T-cell (primary cell): ENCODE measurements at places on chromosomes 12 and 14.

DNA sequence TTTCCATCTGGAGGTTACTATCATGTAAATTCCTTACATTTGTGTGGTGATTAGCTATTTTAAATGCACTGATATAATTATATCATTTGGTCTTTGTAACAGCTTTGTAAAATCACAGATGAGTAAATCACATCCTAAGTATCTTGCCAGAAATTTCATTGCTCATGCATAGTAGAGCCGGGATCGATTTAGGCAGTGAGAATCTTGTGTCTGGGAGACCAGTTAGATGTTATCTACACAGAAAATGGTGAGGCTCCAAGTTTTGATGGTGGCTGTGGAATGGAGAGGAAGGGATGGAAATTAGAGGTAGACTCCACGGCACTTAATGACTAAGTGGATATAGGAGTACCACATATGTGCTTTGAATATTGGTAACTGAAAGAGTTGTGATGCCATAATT, 156.3 kb downstream of the MSRB3 start:
- no peak for DNase-seq

DNA sequence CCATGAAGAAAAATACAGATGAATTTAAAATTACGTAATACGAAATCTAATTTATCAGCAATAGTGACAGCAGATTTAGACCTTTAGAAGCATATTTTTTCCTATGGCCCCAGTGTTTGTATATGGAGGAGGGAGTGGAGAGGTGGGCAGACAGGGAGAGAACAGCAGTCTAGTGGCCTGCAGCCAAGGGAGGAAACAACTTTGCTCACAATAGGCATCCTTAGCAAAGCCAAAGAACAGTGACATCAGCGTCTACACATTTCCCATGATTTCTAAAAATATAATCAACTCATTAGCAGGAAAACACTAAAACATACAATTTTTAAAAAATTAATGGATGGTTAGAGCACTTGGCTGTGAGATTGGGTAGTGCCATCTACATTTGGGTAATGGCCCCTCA, 622.6 kb upstream of the ATP2B1 start:
- DNase-seq = no peak

GRCh38 chr14:20343092-20343861, at the start of gene PARP2:
Gene PARP2, plus strand, starts transcription at chr14:20343635. Its CDS starts 7 bp downstream, at chr14:20343642.
- DNase-seq = peak; percentile 82

DNA sequence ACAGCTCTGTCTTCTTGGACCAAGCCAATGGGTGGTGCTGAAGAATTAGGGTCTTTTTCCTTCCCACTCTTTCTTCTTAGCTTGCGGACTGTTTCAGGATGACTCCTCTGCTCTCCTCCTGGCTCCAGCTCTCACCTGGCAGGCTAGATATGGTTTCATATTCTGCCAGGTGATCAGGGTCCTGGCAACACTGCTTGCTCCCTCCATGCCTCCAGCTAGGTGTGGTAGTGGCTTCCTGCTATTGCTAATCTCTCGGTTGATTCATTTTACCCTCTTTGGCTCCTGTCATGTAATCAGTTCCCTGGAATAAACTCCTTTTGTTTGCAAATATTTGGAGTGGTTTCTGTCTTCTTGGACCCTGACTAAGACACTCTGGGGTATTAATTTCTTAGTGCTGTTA, 4.3 kb upstream of the GZMH start:
- DNase-seq = no peak

- no peak for DNase-seq
Measured at GRCh38 chr14:64563696-64564095, 13.9 kb downstream of the PPP1R36 start.

DNA sequence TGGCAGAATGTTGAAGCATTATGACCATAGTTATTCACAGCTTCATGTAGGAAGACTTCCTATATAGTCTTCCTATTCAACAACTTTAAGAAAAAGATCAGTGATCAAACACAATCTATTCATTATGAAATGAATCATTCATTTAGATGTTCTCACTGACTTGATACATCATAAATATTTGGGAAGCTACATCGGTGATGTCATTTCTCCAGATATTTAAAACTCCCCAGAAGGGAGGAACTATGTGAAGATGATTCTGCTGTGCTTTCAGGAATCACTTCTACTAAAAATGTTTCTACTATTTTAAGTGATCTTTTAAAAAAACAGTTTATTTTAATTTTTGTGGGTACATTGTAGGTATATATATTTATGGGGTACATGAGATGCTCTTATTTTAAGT, 316.4 kb downstream of the BCAT1 start:
- no peak for DNase-seq

DNA sequence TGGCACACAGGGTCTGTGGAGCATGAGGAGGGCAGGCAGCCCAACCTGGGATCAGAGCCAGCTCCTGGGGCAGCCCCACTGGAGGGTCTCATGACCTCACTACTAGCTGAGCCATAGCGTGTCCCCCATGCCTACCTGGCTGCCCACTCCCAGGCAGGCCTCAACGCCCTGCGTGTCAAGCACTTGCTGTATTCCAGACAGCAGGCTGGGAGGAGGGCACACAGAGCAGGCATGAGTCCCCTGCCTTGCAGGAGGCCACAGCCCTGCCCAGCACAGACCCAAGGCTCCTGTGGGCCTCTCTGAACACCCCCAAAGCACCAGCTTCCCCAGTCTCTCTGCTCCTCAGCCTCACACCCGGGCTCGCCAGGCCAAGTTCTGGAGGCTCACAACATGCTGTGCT, 64.0 kb downstream of the IQSEC3 start:
- no peak for DNase-seq

- DNase-seq = no peak
Measured at GRCh38 chr12:51244269-51244668, 5.6 kb downstream of the DAZAP2 start.

GRCh38 chr12:1481906-1482305, 112.5 kb downstream of the FBXL14 start:
- DNase-seq = no peak

- no peak for DNase-seq
Measured at GRCh38 chr12:94103986-94104385, 44.4 kb upstream of the PLXNC1 start.

GRCh38 chr14:58805605-58806409, 168.0 kb downstream of the DACT1 start:
- DNase-seq = no peak

DNA sequence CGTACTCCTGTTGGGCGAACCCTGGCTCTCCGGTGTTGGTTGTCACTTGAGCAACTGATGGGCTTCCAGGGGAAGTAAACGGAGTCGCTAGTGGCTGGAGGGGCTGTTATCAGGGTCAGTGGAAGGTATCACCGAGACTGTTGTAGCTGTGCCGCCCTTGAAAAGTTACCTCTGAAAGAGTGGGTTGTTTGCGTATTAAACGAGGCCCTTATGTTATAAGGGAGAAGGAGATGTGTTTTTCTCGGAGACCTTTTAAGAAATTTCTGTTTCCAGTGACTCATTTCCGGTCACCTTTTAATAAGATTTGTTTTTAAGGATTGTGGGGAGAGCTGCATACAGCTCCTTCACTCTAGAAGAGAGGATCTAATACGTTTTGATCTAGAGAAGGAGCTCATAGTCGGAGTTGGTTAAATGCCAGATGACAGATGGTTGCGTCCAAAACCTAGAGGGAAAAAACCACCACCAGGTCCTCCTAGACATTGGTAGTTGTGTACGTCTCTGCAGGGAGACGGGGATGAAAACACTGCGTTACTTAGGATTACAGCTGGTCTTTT, 750 bp upstream of the DBX2 start:
- no peak for DNase-seq

DNA sequence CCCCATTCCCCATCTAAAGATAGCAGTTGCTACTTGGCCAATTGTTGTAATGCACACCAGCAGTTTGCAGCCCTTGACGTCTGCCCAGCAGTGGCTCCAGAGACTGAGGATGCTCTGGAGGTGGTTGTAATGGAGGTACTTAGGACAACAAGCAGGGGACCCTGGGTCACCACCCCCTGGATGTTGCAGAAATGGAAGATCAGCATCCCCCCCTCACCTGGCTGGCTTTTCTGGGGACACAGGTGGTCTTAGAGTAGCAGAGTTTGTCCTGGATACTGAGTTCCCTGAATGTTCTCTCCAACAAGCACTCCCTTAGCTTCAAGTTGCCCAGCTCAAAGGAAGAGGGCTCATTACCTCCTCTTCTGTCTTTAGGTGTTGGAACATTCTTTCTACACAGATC, 250.5 kb downstream of the AACS start:
- no peak for DNase-seq

- no peak for DNase-seq
Measured at GRCh38 chr12:60398547-60398946, 802.7 kb downstream of the SLC16A7 start.

- no peak for DNase-seq
Measured at GRCh38 chr12:88625356-88625755, 45.1 kb upstream of the KITLG start.

DNA sequence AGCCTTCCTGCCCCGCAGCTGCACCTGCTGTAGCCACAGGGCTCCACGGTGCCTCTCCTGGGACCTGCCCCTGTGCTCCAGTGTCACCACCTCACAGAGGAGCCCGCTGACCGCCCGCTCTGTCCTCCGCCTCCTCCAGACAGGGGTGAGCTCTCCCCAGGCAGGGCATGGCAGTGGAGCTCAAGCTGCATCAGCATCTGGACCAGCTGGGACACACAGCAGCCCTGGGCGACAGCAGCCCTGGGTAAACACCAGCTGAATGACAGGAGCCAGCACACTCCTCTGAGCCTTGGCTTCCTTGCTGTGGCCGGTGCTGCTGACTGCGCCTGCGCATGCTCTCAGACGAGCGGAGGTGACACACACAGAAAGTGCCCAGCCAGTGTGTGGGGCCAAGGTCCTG, 22.0 kb downstream of the CHGA start:
- no peak for DNase-seq

DNA sequence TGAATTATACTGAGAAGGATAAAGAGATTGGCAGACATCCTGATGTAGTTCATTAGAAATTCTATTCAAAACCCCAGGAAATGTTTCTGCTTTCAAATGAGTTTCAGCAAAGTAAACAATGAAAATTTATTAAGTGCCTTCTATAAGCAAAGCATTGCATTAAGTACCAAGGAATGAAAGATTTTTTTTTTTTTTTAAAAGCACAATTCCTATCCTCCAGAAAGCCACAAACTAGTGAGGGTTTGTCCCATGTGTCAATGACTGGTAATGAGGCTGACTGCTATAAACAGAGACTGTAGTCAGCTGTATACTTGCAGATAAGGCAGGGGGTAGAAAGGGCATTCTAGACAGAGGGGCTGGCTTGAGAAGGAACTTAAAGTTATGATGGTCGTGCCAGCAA, 6.7 kb downstream of the ANO4 start:
- DNase-seq = no peak

DNA sequence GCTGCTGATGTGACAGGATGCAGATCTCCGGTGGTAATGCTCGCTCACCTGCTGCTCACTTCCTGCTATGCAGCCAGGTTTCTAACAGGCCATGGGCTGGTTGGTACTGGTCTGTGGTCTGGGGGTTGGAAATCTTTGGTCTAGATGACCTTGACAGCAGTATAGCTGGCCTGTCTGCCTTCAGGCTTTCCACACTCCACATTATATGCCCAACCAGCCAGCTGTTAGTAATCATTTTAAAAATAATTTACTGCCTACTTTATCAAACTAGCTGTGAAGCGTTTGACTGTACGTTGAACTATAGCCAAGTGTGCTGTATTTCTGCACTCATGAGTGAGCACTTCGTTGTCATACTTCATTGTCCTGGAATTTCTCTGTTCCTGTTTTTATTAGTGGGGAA, 424.0 kb upstream of the GARIN6 start:
- DNase-seq = no peak

- DNase-seq = no peak
Measured at GRCh38 chr12:80190001-80190400, 90.7 kb downstream of the OTOGL start.

GRCh38 chr14:62301080-62301479, 538.9 kb downstream of the SNAPC1 start:
- DNase-seq = no peak

- DNase-seq = no peak
Measured at GRCh38 chr12:12003609-12004008, 67.1 kb upstream of the BCL2L14 start.

DNA sequence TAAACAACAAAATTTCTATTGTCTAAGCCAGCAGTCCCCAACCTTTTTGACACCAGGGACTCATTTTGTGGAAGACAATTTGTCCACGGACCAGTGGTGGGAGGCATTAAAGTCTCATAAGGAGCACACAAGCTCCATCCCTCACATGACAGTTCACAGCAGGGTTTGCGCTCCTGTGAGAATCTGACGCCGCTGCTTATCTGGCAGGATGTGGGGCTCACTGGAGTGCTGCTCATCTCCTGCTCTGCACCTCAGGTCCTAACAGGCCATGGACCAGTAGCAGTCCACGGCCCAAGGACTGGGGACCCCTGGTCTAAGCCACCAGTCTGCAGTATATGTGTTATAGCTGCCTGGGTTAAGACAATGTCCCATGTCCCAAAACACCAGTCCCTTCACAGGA, 27.2 kb downstream of the VCPKMT start:
- no peak for DNase-seq

- no peak for DNase-seq
Measured at GRCh38 chr12:106633451-106633823, 50.6 kb downstream of the RFX4 start.

- no peak for DNase-seq
Measured at GRCh38 chr14:90540437-90540836, 143.6 kb downstream of the CALM1 start.

- no peak for DNase-seq
Measured at GRCh38 chr12:6222078-6222654, 22.0 kb downstream of the CD9 start.

- no peak for DNase-seq
Measured at GRCh38 chr14:97408503-97408902, 611.3 kb downstream of the VRK1 start.

DNA sequence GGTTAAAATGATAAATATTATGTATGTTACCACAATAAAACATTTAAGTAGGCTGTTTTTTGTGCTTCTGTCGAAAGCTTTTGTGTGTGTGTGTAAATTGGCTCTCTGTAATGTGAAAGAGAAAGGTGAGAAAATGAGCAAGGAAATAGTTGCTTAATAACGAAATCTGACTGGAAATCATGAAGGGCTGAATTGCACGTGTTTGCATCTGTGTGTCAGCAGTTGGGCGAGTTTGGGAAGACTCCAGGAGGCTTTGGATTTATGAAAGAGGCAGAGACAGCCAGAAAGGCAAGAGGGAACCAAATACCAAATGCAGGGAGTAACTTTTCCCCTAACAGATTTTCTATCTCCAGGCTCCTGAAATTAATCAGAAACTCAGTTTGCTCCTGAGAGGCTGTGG, 47.2 kb upstream of the PLEKHG3 start:
- no peak for DNase-seq

GRCh38 chr12:4545195-4545594, 6.5 kb downstream of the RAD51AP1 start:
- DNase-seq = no peak

GRCh38 chr14:30299915-30300314, 259.0 kb upstream of the G2E3 start:
- DNase-seq = no peak

DNA sequence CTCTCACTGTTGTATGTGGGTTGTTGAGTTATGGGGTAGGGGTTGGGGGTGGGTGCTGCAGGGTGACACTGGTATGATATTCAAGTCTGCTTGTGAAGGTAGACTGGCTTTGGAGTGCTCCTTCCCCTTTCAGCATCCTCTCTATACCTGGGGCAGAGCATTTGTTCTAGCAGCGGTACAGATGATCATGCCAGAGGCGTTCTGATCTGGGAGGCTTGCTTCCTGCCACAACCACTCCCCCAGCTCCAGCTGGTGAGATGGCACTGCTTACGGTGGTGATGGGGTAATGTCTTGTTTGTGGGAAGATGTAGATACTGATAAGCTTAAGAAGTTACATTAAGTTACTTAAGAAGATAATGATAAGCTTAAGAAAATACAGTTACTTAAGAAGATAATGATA, 131.8 kb downstream of the ERC1 start:
- peak; percentile 65 for DNase-seq
